Activated naive CD8-positive, alpha-beta T cell treated with anti-CD3 and anti-CD28 coated beads for 36 hours (primary cell): ENCODE measurements at places on chromosomes 1 and 21.
A peak's percentile ranks its signal among the peaks of the same experiment; 100 is the strongest.

DNA sequence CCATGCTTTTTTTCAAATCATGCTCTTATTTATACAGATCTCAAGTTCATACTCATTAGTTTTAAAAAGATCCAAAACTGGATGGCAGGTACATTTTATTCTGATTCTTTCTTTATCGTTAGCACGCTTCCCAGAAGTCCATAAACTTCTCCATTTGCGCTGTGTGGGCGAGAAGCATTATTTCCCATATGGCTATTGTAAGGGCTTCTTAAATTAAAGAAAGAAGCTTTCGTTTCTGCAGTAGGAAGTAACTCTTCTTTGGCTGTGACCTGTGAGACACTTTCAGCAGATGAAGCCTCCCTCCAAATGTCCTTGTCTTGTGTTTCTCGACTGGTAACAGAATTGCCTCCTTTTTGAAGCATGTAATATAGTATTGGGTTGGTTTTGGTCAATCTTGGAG lies 100.2 kb downstream of the NRIP1 start:
- no peak for DNase-seq

DNA sequence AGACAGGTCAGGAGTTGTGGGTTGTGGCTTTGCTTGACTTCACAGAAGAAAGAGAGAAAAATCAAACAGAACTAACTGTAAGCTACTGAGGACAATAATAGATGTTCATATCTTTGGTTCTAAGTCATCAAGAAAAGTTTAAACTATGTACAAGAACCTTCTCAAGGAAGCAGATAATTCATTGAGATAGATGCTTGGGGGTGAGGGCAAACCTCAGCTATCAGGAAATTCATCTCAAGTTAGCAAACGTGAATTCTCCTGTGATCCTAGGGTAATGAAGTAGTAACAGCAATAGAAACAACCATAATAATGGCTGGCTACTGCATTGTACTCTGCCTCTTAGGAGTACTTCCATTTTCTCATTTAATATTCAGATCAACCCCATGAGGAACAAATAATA lies 506.2 kb downstream of the PLPP3 start:
- no peak for DNase-seq

- DNase-seq = no peak
Measured at GRCh38 chr1:201357636-201358348, 19.7 kb downstream of the TNNT2 start.

- DNase-seq = no peak
Measured at GRCh38 chr1:175167861-175168260, 24.7 kb downstream of the KIAA0040 start.

DNA sequence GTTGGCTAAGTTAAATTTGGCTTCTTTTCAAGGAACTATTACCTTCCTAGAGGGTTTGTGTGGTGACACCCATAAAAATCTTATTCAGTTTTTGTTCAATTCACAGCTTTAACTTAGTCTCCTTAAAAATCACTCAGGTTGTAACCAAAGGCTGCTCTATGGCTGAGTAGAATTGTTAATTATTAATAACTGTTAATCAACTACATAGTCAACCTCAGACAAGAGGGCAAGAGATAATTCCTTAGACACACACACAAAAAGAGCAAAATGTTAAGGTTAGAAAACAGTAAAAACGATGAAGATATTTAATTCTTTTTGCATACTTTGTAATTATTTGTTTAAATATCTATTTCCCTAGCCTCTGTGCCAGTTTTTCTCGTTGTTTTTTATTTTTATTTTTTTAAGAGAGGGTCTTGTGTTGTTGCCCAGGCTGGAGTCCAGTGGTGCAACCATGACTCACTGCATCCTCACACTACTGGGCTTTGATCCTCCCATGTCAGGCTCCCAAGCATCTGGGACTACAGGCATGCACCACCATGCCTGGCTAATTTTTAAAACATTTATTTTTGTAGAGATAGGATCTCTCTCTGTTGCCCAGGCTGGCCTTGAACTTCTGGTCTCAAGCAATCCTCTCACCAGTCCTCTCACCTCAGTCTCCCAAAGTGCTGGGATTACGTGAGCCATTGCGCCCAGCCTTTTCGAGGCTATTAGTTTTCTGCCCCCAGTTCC lies 215.2 kb downstream of the DISC1 start:
- no peak for DNase-seq

DNA sequence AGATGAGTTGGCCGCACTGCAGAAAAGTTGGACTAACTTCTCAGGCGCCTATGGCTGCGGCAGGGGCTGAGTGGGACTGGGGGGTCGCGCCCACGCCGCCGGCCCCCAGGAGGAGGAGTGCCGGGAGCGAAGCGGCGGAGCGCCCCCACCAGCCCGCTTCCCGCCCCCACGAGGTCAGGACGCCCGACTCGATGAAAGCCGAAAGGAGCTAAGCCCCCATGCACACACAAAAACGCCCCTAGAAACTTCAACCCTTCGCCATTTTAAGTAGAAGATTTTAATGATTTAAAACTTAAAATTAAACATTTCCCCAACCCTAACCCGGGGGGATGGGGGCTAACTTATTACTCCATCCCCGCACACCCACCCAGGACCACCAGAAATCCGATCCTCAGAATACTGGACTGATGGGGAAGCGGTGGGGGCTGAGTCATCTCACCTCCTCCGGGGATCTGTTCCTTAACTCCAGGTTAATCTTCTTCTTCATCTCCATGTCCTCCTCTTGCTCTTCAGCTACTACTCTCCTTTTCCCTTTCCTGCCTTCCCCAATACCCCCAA lies 539 bp downstream of the ANP32E start:
- peak; percentile 52 for DNase-seq

DNA sequence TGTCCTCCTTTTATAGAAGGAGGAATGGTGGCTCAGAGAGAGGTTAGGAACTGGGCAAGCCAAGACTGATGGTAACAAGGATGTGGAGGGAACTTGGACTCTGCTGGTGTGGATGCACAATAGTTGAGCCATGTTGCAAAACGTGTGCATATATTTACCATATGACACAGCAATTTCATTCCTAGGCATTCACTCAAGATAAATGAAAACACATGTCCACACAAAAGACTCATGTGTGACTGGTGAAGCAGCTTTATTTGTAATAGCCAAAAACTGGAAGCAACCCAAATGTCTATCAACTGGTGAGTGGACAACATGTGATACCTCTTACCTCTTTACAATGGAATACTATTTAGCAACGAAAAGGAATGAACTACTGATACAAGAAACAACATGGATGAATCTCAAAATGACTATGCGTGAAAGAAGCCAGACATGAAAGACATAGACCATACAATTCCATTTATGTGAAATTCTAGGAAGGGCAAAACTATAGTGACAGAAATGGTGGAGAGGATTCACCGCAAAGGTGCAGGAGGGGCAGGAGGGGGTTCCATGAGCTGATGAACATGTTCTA lies 36.2 kb downstream of the CAMK2N1 start:
- no peak for DNase-seq

DNA sequence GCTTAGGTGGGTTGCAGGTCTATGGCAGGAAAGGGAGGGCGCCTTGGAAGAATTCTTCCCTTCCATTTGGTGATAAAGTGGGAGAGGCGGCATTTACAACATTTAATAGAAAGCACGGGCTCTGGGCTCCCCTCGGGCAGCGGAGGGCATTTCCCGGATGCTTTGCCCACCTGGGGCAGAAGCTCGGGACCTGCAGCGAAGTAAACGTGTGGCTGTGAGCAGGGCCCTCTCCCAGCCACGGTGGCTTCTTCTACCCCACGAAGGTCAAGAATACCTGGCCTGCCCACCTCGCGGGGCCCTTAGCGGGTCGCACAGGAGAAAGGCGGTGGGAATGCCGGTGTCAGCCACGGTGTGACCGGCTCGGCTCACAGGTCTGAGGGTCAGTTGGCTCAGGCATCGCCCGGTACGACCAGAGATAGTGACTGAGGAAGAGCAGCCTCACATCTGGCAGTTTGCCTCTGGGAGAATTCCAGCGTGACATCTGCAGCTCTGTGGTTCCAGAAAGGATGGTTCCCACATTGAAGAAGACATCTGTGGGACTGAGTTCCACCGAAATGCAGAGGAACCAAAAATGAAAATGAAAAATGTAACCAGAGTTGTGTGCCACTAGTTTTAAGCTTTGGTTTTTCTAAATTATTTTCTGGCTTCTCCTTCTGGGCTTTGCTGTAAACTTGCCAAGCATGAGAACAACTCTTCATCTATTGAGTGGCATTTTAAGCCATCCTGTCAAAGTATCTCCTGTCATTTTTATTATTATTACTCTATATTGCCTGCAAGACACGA lies 720 bp upstream of the F3 start:
- no peak for DNase-seq

DNA sequence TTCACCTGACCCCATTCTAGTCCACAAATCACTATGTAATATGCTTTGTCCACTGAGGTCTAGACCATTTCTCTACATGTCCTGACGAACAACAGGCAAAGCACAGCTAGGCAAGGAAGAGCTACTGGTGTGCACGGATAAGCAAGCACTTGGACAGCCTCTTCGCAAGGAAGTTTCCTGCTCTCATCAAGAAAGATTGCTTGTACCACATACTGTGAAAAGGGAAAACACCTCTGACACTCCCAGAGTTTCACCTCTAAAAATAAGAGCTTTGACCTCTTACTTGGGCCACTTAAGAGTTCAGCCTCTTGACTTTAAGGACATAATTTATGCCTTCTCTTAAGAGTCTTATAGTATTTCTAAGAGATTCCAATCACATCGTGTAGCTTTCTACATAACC lies 36.0 kb upstream of the LPAR3 start:
- no peak for DNase-seq

DNA sequence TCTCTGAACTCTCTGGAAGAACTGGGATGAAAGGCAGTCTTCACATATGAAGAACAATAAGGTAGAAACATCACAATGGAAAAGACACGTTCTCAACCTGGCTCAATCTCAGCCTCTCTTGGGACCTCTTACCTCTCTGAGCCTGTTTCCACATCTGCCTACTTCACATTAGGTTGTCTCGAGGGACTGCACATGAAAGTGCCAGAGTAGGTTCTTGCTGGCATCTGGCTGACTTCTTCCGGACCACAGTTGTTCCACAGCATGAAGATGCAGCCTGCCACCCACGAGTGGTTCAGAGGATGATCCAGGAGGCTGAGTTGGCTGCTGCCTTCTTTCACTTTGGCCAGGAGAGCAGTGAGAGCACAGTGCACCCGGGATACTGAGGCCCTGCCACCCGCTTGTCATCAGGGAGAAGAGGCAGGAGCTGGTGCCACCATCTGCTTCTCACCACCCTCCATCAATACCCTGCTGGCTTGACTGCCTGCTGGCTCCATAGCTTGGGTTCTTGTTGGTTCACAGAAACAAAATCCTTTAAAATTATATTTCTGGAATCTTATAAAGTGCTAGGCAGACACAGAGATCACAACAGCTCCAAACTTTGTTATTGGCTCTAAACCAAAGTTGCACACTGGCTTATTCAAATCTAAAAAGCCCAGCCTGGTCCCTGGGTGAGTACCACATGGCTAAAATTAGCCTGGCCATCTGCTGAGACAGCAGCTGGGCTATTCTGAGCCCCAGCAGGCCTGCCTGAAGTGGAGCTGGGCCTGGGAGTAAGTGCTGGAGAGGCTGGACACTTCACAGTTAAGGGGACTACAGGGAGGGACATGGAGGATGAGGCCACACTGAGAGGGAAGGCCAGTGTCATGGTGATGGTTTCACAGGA lies 46.9 kb upstream of the LIN9 start:
- no peak for DNase-seq

DNA sequence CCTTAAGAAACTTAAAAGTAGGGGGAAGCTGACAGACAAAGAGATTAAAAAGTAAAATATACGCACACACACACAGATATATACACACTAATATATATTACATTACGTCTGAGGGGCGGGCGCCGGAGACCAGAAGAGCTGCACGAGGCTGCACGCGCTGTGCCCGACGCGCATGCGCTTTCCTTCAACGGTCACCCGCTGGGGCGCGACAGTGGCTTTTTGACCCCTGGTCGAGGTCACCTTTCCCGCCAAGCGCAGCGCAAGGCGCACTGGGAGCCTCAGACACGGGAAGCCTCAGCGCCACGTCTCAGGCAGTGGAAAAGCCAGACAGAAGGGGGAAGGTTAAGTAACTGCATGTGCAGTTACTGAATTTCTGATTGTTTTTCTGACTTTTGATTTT lies at the start of gene HORMAD1:
Gene HORMAD1, minus strand, starts transcription at position 193 of the 400 bp plus-strand sequence. CDS start 1,390 bp downstream, outside the sequence.
- no peak for DNase-seq

DNA sequence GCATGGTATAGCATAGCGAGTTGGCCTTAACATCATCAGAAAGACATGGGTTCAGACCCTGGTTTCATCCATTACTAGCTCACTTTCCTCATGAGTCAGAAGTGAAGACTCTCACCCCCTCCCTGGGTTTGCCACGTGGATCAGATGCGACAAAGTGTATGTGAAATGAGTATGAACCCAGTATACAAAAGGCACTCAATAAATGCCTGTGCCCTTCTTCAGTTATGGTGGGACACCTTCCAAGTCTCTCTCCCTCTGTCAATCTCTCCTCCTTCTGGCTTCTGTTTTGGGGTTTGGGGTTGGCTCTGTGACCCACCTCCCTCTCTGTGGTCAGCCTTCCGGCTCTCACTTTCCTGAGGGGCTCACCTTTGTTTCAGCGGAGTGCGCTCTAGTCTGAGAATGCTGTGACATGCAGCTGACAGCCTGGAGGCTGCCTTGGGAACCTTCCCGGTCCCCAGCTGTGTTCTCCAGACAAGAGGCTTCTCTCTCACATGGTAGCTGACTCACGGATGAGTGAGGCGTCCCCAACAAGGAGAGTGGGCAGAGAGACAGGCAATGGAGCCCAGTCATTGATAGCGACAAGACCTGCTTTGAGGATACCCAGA lies 155.0 kb upstream of the EDN2 start:
- peak; percentile 70 for DNase-seq

- no peak for DNase-seq
Measured at GRCh38 chr1:209376774-209377173, 206.7 kb upstream of the CAMK1G start.

DNA sequence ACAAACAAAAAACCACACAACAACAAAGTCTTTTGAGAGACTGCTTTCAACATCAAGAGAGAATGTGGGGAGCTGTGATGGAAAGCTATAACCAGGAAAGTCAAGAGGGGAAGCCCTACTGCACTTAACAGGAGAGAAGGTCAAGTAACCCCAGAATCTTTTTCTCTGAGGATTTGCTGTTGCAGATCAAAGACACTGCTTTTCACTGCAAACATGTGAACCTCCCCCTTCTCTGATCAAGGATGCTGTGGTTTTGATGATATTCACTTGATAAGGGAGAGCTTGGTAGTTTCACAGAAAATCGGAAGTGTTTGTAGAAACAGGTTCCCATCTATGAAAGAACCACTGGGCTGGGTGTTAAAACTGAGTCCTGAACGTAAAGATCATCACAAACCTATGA lies 4.8 kb downstream of the ETV3 start:
- DNase-seq = no peak

GRCh38 chr21:32726839-32727686 lies 750 bp downstream of the SYNJ1 start:
- DNase-seq = peak; percentile 1
